Chondrocyte (in vitro differentiated cells): ENCODE measurements at places on chromosomes 2 and 18. TPM values are rescaled to one million over a fixed set of nuclear protein-coding genes. Genes with fewer than 3 reads are reported as not detected.

- no peak for DNase-seq
These were observed 158.6 kb upstream of the PARD3B start for GRCh38 chr2:204386668-204387067.

DNA sequence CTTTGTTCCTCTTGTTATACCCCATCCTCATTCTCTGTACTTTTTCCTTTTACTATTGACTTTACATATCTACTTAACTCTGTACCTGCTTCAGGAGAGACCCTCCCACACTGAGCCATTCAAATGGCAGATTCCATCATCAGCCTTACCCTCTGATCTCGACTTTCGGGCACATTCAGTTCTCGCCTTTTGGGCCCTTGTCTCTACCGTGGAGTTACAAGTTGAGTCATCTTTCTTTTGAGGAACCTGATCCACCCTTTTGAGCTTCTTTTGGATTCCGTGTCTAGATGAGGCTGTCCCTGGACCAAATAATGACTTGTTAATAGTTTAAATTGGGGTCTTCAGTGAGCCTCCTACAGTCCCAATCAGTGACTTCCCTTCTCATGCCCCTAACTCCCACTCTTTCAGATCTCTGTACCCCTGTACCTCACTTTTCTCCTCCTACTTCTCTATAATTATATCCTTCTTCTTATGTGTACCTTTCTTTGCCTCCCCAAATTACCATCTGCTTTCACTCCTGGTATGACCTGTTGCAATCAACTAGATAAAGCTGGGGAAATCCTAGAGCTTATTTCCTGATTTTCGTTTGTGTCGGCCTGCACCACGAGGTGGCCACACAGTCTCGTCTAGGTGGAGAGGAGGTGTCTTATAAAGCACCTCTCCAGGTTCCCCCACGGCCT is 17.2 kb downstream of the SP110 start:
- DNase-seq = no peak

The CHRND gene
- not detected in 3 replicates for total RNA-seq

- DNase-seq = no peak
These were observed 66.5 kb downstream of the USP37 start for GRCh38 chr2:218501665-218502064.

GRCh38 chr2:171409436-171409971 is 24.3 kb downstream of the METTL8 start:
- no peak for DNase-seq

DNA sequence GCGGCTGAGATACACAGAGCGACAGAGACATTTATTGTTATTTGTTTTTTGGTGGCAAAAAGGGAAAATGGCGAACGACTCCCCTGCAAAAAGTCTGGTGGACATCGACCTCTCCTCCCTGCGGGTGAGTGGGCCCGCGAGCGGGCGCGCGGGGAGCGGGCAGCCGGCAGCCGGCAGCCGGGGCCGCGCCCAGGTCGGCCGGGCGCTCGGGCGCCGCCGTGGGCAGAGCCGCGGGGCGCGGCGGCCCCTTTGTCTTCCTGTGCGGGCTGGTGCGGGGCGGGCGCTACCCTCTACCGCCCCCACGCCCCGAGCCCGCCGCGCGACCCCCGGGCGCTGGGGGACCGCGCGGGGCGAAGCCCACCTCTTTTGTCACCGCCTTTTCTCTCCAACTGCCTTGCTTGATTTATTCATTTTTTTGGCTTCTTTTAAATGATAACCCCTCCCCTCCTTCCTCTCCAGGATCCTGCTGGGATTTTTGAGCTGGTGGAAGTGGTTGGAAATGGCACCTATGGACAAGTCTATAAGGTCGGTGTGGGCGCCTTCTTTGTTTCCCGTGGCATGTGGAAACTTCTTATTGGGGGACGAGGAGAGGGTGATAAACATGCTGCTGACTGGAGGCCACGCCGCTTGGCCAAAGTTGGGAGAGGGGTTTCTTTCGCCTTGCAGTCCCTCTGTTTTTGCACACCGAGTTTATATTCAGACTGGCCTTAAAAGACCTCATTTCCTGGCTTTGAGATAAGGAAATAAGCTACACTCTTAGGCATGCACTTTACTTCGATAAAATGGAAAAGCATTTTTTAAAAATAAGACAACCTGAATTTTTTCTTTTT is 722 bp downstream of the MAP4K4 start:
- no peak for DNase-seq

The CELF4 gene
- total RNA-seq = 0.22 to 0.90 TPM in 2 of 3 replicates, not detected in the other

GRCh38 chr2:44770221-44771195 is 171.0 kb upstream of the SIX3 start:
- no peak for DNase-seq

DNA sequence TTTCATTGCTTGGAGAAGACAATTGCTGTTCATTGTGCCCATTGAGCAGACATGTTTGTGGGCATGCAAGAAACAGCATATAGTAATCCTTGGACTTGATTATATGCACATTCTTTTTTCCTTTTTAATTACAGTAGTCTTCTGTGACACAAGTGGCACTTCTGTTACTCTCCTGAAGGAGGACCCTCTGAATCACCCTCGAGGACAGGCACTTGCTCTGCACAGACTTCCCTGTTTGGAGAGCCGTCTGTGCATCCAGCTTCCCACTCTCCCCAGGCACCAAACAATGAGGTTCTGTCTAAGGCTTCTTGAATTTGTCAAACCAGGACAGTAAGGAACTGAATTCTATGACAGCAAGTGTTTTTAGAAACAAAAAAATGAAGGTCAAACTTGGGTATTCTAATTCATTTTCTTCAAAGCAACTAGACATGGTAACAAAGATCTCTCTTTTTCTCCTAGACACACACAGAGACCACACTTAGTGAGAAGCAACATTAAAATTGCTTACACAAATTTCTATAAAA is 844.6 kb upstream of the ID2 start:
- no peak for DNase-seq

- no peak for DNase-seq
These were observed 198.7 kb downstream of the PDE11A start for GRCh38 chr2:177873915-177874314.

The AQP12A gene
- total RNA-seq = not detected in 3 replicates

GRCh38 chr2:24435391-24436316 is 55.4 kb upstream of the NCOA1 start:
- DNase-seq = no peak

- DNase-seq = no peak
These were observed 38.1 kb upstream of the LBH start for GRCh38 chr2:30193104-30193681.

- DNase-seq = peak; percentile 68
These were observed 10.1 kb downstream of the BIN1 start for GRCh38 chr2:127096718-127097470.

DNA sequence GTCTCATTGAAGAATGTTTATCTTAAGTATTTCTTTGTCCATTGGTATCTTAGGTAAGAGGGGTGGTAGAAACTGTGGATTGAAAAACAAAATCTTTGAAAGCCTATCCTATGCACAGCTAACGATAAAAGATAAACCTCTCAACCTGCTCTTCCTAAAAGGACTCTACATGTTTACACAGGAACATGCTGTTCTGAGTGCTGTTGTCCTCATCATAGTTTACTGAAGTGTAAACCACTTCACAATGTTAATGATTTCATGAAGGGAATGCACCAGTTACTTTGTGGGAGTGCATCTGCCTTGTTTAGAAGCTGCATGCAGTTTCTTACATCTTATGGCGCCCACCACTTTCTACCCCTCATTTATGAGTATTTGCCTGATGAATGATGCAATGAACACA is 1.2 kb downstream of the ACMSD start:
- no peak for DNase-seq

GRCh38 chr2:155733091-155733853 is 599.2 kb downstream of the NR4A2 start:
- DNase-seq = no peak

The MYO3B gene
- not detected in 3 replicates for total RNA-seq

The GREB1L gene
- total RNA-seq = 2.3 to 4.1 TPM (median 2.4 TPM) in 3 replicates

The PKP4 gene
- 34.9 to 69.3 TPM (median 39.4 TPM) in 3 replicates for total RNA-seq

DNA sequence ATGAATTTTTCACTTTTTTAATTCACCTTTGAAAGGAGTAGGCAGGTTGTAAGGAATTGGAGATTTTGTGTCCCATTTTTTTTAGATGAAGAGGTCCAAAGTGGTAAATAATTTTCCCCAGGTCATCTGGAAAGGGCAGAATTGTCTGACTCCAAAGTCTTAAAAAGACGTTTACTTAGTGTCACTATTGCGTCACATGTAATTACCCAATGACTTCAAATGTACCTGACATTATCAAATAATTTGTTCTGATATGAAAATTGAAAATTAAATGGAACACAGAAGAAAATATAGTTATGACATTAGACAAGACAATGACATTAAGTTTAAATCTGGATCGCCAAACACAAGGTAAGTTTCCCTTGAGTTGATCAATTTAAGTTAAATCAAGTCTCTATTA is 24.2 kb upstream of the NBEAL1 start:
- DNase-seq = no peak

- no peak for DNase-seq
These were observed 567.2 kb downstream of the SATB2 start for GRCh38 chr2:198890490-198890889.

The FTCDNL1 gene
- total RNA-seq = 0.34 to 1.2 TPM (median 0.65 TPM) in 3 replicates

GRCh38 chr2:205643391-205643885 is 38.9 kb upstream of the NRP2 start:
- DNase-seq = no peak

The HOXD10 gene
- not detected in 3 replicates for total RNA-seq

DNA sequence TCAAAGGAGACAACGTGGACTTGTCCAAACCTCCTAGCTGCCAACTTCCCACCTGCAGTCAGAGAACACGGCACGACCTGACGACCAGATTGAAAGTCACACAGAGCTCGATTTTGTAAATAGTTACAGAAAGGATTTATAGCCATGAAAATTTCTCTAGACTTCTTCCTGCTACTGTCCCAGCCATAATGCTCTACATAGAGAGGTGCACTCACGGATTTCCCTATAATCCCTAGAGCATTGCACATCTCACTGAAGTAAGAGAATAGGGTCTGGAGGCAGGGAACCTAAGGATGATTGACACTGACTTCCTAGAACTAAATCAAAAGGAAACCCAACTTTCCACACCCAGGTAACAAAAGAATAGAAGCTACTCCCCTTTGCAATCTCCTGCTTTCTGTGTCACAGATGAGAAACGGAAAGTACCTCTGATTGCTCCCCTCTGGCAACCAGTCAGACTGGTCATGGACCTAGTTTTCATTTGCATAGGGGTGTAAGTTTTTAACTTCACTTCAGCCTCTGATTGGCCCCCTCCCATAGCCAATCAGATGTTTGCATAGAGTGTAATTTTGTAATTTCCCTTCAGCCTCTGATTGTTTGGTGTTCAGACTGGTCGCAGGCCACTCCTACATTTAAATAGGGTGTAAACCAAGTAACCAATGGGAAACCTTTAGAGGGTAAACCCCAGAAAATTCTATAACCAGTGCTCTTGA is 58.6 kb upstream of the FBXO11 start:
- no peak for DNase-seq
